ENCODE measurements at places on chromosomes 16 and 17.

DNA sequence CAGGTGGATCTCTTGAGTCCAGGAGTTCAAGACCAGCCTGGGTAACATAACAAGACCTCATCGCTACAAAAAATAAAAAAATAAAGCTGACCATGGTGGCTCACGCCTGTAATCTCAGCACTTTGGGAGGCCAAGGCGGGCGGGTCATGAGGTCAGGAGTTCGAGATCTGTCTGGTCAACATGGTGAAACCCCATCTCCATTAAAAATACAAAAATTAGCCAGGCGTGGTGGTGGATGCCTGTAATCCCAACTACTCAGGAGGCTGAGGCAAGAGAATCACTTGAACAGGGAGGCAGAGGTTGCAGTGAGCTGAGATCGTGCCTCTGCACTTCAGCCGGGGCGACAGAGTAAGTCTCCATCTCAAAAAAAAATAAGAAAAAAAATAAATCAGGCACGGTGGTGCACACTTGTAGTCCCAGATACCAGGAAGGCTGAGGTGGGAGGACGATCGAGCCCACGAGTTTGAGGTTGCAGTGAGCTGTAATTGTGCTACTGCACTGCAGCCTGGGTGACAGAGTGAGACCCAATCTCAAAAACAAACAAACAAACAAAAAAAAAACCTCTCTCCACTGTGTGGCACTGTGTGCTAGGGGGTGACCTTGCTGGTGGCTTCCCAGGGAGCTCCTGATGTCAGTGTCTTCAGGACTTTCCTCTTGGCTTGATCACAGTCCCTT, 19.8 kb upstream of the MAPK3 start:
- no peak for DNase-seq

DNA sequence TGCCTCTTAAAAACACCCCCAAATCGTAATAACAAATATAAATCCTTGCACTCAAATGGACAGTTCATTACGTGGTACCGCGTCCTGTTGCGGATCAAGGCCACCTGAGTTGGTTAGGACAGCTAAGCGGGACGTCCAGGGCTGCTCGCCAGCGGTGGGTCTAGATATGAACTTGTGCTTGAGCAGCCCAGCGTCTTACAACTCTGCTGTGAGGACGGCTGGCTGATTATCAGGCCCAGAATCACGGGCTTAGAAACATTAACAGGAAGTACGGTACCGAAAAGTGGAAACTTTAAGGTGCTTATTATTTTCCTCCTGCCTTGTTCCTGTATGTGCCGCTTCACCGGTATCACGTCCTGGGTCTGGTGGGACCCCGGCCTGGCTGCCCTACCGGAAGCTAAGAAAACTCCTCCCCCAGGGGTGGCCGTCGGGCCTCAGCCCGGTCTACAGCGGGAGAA, 832 bp upstream of the SRRM2 start:
- DNase-seq = no peak

- no peak for DNase-seq
Observed at GRCh38 chr16:84692451-84693214, 7.2 kb upstream of the USP10 start.

DNA sequence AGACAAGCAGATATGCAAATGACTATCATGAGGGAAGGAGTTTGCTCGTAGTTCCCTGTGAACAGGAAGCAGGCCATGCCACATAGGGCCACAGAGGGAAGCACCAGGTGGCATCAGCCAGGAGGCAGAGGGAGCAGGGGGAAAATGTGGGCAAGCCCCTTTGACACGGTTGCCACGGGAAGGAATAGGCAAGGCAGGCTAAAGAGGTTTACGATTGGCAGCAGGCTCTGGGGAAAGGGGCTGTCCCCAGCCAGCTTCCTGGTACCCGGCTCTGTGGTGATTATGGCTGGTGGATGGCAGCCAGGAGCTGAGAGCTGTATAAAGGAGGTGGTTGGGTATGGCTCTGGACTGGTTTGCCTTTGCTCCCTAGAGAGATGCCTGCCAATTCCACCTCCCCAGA, 848 bp downstream of the CES3 start:
- no peak for DNase-seq

GRCh38 chr17:19361326-19361725, 1.2 kb downstream of the B9D1 start:
- DNase-seq = peak; percentile 36
